ENCODE measurements at places on chromosomes 6 and 20.

- no peak for DNase-seq
Observed at GRCh38 chr6:15974817-15975216, 154.1 kb upstream of the MYLIP start.

- DNase-seq: no peak
Observed at GRCh38 chr6:14734052-14734415, 511.8 kb upstream of the JARID2 start.

GRCh38 chr20:42041000-42041565, 422.9 kb upstream of the CHD6 start:
- no peak for DNase-seq

- DNase-seq: no peak
Observed at GRCh38 chr20:34871320-34871926, 1.2 kb downstream of the GGT7 start.

GRCh38 chr6:133544419-133544818, 303.3 kb downstream of the EYA4 start:
- no peak for DNase-seq

Measured in RCC 7860 (cell line).